Forelimb muscle (tissue), 1 donor: ENCODE measurements at places on chromosomes 11 and 22.

GRCh38 chr22:20647586-20648305, 126.2 kb upstream of the SERPIND1 start:
- DNase-seq = no peak

GRCh38 chr11:11977206-11977938, 31.1 kb downstream of the DKK3 start:
- no peak for DNase-seq

- no peak for DNase-seq
Measured at GRCh38 chr11:9982796-9983579, 311.0 kb downstream of the SBF2 start.

GRCh38 chr11:78177216-78177615, 11.2 kb downstream of the KCTD21 start:
- DNase-seq = no peak

DNA sequence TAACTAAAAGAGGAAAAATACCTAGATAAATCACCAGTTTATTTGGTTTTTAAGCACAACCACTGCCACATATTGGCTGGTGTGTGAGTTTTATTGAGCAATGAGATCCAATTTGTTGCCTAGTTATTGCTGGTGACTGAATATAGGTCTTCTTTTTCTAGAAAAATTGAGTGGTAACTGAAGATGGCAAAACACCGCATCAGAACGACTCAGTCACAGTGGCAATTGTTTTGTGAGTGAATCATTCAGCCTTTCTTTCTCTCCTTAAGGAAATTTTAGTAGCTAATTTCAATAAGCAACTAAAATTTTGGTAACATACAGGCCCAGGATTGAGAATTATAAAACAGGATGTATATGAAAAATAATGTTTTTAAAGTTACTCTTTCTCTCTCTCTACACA, 533.0 kb downstream of the KCNA4 start:
- DNase-seq = no peak
